ENCODE measurements at places on chromosomes 11 and 22.

- DNase-seq: no peak
These were observed 580.5 kb downstream of the INSC start for GRCh38 chr11:15695096-15695721.

- DNase-seq: no peak
These were observed 27.3 kb downstream of the STK33 start for GRCh38 chr11:8566613-8567210.

DNA sequence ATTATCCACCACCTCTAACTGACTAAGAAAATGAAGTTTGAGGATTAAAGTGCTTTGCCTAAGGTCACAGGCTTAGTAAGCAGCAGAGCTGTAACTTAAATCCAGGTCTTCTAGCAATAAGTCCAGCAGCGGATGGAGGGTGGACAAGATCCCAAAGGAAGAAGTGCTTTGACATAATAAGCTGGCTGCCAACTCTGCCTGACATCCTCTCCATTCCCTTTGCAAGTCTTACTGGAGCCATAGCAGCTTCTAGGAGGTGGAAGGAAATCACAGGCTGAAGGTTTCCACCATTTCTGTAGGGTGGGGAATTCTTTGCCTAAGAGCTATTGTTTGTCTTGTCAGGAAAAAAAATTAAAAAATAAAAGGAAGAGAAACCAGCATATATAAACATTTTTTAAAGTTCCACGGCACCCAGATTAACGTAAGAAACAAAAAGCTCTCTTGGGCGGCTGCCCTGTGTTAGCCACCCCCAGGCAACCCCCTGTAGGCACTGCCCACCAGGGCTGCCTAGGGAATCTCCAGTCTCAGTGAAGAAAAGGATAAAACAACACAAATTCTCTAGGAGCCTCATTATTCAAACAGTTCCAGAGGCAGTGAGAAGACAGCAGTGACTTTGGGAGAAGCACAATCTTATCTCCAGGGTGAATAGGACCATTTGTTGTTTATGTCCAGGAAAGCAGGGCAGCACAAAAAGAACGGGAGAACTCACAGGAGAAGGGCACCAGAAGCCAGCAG, 380.8 kb upstream of the CADM1 start:
- DNase-seq: no peak

DNA sequence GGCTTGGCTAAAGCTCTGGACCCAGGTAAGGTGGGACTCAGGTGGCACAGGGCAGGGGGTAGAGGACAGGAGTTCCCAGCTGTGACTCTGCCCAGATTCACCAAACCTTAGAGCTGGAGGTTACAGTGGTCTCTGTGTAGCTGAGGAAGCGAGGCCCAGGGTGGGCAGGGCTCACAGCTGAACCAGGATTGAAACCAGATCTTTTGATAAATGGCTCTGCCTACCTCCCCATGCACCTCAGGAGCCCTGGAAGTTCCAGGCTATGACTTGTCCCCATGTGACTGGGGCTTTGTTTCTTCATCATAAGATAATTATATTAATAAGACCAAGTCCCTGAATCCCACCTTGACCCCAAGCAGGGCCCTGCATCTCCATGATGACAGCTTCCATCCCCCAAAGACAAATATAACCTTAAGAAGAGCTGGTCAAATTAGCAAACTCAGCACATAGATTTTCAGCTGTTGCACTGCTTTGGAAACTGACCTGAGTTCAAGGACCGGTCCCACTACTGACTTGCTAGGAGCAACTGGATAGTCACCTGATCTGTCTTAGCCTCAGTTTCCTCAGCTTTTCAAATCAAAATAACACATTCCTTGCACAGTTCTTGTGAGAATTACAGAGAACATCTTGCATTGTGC, 21.3 kb upstream of the TSKU start:
- DNase-seq: no peak

DNA sequence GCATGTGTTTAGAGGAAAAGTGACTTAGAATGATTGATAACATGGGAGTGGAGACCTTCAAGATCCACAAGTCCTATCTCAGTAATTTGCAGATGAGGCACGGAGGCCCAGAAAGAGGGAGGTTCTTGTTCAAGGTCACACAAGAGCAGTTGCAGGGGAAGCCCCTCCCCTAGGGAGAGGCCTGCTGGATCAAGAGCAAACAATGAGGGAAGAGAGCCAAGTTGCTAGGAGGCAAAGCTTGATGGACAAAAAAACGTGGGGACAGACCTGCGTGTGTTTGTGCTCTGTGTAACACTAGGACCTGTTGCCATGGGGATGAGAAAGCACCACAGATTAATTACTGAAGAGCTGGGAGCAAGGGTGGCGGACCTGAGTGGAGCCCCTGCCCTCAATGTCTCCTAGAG, 6.4 kb upstream of the MFRP start:
- DNase-seq: peak; percentile 69

DNA sequence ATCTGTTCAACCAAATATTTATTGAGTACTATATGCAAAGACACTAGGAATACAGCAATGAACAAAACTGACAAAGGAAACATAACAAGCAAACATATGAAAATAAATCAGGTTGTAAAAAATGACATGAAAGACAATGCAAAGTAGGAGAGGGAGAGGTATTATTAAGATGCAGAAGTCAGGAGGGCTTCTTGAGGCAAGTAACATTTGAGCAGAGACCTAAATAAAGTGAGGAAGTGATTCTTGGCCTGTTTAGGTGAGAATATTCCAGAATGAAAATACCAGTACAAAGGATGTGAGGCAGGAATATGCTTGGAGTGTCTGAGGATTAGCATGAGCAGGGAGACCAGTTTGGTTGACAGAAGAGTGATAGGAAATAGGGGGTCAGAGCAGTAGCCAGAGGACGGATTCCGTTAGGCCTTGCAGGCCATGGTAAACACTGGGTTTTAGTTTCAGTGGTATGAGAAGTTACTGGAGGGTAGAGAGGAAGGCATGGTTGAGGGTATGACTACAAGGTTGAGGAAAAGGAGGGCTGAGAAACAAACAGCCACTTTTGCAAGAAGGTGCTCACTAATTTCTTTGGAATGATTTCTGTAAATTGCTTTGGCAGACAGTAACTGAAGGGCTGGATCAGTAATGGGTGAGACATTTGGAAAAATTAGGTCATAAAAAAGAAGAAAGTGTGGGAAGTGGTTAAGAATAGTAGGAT, 191.9 kb downstream of the SWAP70 start:
- DNase-seq: no peak

- DNase-seq: no peak
These were observed 16.4 kb upstream of the KCTD14 start for GRCh38 chr11:78039391-78039918.

- no peak for DNase-seq
These were observed 90.1 kb downstream of the PDHX start for GRCh38 chr11:35006389-35007128.

DNA sequence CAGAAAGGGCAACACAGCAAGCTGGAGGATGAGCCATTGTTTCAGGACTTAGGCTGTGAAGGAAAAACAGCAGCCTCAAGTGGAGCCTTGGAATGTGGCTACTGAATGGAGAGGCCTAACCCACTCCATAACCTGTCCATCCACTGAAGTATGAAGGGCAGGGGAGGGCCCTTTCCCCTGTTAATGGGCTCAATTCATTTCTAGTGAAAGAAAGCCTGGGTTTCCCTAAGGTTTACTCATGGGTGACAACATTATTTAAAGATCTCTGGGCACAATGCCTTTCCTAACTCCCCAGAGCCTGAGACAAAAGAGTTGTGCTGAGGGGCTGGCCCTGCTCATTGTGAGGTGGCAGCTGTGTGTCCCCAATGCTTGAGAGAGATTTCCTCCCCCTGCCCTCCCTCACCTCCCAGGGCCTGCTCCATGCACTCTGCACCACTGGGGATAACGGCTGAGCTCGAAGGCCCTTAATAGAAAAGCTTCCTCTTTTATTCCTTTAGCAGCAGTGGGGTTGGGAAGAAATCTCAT, 83.8 kb downstream of the ME3 start:
- DNase-seq: no peak

DNA sequence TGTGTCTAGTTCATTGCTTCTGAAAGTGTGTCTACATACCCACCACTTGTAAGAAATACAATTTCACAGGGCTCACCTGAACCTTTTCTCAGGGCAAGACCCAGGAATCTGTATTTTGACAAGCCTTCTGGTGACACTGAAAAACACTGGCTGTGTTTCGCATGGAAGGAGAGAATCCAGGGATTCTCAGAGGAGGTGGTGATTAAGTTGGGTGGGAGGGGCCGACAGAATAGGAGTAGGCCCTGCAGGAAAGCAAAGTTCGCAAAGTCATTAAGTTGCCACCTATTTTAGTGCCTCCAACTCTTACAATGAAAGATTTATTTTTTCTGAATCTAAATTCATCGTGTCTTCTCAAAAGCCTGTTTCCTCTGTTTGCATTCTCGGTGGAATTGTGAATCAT, 186.8 kb downstream of the FAT3 start:
- DNase-seq: no peak

All from aorta (tissue), 5 donors.